ENCODE measurements at places on chromosomes 11 and 22.

DNA sequence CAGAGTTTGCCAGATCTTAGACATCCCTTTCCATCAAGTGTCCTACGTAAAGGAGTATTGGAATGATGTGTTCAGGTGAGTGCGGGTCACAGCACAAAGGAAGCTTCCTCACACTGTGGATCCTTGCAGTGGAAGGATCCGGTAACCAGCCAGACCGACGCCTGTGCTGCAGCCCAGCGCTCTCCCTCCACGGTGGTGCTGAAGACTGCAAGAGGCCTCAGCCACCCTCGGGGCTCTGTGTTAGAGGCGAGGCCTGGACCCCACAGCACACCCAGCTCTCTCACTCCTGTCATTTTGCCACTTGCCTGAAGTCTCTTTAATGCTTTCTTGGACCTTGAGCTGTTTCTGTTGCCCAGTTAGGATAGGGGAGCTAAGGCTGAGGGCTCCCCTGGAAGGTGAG, 2.4 kb downstream of the TRMU start:
- no peak for DNase-seq

- DNase-seq, result no peak
Measured at GRCh38 chr11:60951606-60951903, 421 bp downstream of the SLC15A3 start.

- no peak for DNase-seq
Measured at GRCh38 chr11:43542750-43543712, 137.5 kb upstream of the HSD17B12 start.

DNA sequence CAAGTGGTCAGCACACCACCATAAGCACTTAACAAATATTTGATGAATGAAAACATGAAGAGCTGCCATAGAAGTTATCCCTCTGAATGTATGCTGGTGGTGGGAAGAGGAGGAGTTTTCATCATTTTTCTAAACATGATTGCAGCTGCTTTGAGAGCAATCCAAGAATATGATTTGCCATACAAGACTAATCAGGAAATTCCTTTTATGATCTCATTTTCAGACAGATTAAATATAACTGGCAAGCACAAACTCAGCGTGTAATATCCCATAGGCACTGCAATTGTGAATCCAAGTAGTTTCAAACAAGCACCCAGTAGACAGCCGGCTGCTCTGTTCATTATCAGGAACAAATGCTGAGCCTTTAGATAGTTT, 505.7 kb upstream of the LUZP2 start:
- no peak for DNase-seq

GRCh38 chr11:116849486-116849885, 12.1 kb upstream of the APOA1 start:
- DNase-seq, result no peak

DNA sequence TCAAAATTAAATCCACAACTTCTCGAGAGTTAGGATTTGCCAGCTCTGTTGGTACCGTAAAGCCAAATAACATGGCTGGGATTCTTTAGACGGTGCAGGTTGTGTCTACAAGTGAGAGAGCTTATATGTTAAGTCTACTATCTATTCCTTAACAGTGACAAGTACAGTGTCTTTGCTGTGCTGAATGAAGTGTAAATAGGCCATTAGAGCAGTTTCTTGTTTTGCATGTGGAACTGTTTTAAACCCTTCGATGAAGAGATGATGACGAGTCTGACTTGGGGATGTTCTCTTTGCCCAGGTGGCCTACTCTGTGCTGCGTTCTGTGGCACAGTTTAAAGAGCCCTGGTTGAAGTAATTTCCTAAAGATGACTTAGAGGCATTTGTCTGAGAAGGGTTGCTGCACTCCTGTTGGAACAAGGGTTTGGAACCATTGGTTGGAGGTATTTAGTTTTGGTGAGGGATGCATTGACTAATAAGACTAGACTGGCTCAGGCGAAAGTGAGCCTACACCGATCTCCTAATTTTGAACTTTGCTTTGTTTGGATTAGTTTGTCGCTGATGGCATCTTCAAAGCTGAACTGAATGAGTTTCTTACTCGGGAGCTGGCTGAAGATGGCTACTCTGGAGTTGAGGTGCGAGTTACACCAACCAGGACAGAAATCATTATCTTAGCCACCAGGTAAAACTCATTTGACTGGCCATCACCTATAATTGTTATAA, 988 bp downstream of the RPS3 start:
- no peak for DNase-seq
